Activated CD8-positive, alpha-beta memory T cell treated with anti-CD3 and anti-CD28 coated beads, Interleukin-2, amount 50 U/mL, for 4 hours (primary cell): ENCODE measurements at places on chromosomes 3 and 15.

DNA sequence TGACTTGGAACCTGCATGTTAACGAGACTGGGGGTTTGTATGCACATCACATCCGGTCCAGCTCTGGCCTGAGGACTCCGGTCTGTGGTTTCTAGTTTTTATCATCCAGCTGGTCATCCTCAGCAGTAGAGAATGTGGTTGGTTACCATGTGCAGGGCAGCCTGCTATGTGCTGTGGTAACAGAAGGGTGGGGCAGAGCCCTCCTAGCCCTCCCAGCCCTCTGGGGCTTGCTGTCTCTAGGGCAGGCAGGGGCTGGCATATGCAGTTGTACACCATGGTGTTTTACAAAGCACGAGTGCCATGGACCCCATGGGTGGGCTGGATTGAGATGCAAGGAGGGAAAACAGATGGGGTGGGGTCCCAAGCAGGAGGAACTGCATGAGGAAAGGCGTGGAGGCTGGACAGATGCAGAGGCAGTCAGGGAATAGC is 70.2 kb downstream of the APBA2 start:
- no peak for DNase-seq

DNA sequence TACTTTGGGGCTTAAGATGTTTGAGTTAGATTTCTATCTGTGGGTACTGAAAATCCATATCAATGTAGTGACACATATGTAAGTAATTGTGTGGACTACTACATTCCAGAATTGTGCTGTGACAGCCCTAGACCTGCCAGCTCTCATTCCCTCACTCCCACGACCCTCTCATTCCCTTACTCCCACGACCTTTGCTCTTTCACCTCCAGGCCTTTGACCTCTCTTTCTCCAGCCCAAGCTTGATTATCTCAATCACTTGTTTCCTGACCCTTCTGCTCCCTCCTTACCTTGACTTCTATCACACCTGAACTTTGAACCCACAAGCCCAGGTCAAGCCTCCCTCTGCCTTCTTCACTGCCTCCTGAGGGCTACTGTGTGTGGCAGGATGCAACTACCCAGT is 3.6 kb upstream of the RUVBL1 start:
- no peak for DNase-seq

GRCh38 chr3:155917781-155918180 is 47.3 kb downstream of the GMPS start:
- DNase-seq: no peak

DNA sequence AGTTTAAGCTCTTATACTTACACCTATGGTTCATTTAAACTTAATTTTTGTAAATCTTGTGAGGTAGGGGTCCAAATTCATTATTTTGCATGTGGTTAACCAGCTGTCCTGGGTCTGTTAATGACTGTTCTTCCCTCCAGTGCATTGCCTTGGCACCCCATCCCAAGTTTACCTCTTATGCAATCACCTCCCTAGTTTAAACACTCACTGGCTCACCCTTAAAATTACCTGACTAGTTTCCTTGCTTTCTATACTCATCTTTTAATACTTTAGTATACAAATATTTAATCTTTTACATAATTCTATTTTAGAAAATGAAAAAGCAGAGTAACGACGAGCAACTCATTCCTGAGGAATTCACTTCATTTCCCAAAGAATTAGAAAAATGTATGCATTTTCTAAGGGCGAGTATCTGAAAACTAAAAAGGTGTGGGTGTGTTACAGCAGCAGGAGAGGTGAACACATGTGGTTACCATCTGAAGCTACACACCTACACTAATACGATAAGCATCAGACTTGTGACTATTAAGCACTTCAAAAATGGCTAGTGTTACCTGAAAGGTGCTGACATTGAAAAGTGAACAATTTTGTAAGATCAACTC is 33.7 kb downstream of the TJP1 start:
- no peak for DNase-seq

DNA sequence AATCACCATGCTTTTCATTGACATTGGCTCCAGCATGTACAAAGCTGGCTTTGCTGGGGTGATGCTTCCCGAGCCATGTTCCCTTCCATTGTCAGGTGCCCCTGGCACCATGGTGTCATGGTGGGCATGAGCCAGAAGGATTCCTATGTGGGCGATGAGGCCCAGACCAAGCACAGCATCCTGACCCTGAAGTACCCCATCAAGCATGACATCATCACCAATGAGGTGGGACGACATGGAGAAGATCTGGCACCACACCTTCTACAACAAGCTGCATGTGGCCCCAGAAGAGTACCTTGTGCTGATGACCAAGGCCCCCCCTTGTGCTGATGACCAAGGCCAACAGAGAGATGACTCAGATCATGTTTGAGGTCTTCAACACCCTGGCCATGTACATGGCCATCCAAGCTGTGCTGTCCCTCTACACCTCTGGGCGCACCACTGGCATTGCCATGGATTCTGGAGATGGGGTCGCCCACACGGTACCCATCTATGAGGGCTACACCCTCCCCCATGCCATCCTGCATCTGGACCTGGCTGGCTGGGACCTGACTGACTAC is 17.6 kb upstream of the RBP2 start:
- no peak for DNase-seq

DNA sequence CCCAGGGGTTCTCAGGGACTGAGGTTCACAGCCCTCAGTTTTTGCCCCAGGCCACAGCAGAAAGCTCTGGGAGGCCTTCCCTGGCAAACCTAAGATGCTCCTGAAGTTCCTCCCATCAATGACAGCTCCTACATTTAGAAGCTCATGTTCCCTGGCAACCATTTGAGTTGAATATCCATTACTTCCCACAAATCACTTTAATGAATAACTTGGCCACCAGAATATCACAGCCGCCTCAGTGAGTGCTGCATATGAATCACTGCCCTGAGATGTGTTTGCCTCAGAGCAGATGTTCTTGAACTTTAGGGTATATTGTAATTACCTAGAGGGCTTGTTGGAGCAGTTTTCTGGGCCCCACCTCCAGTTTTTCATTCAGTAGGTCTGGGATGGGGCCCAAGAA is 27.4 kb downstream of the SLCO2A1 start:
- DNase-seq: no peak

DNA sequence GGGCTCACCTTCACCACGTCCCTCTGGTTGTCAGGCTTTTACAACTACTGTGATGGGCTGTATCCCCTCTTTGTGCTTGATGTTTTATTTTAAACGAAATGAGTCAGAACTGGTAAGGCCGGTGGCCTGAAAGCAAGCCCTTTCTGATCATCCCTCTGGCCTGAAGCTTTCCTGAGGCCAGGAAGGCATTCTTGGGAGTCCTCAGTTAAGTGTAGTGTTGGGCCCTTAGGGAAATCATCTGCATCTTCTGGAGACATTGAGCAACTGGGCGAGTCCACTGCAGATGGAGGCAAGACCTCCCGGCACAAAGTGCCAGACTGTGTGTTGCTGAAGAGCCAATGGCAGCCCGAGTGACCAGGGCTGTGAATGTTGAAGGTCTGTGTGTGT is 33.0 kb upstream of the AMOTL2 start:
- DNase-seq: no peak

GRCh38 chr15:38620851-38621594 is 56.4 kb upstream of the RASGRP1 start:
- no peak for DNase-seq

- no peak for DNase-seq
These were observed 164.8 kb upstream of the BHLHE40 start for GRCh38 chr3:4814305-4814903.

- no peak for DNase-seq
These were observed 4.6 kb upstream of the ABCC5 start for GRCh38 chr3:184022323-184022722.

DNA sequence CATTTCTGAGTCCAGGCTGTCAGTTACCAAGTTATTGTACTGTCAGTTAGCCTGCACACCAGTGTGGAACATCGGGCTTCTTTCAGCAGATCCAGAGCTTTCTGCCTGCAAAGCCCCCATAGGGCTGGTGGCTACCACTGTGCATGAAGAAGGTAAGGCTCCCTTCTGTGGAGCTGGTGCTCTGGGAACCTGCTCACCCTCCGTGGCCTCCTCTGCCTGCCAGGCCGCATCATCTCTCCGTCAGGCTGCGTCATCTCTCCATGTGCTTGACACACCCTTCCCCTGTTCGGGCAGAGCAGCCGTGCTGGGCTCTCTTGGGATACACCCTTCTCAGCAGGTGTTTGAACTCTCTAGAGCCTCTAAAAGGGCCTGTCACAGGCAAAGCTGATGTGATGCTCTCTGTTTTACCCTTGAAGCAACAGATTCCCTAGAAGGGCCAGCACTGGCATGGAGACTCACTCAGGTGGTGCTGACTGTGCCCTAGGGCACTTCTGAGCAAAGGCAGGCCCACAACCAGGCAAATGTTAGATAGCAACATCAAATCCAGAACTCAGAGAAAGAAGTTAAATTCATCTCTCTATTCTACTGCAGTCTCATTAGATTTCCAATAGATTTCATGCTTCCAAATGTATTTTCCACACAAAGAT is 261.1 kb downstream of the EPHB1 start:
- DNase-seq: no peak

DNA sequence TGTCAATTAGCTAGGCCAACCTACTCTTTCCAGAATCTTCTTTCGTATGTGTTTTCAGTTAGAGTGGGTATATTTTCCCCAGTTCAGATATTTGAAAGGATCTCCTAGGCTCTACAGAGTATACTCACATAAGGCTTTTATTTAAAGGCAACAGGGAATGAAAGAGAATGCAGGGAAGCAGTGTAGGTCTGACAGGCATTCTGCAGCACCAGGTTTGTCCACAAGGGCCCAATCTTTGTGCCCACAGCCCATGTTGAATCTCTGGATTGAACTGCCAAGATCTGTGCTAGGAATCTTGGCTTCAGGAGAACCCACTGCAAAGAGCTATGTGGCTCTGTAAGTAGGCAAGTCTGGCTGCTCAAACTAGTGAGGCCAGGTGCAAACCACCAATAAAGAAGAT is 24.2 kb upstream of the GALNT15 start:
- no peak for DNase-seq

DNA sequence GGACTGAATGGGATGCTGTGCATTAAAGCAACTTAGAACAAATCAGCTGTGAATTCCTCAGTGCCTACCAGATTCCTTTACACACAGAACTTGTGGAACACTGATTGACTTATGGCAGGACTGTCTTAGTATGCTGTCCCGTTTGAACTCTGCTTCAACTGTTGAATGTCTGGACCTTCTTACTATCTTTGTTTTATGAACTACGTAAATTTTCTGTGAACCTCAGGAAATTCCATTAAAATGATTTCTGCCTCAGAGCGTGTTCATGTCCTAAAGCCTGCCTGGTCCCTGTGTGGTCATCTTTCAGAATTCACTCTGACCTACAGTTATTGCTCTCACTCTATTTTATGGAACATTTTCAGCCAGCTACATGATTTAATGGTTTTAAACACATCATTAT is 29.4 kb upstream of the FBN1 start:
- no peak for DNase-seq

GRCh38 chr15:45064386-45064785 is 41.4 kb downstream of the SORD start:
- DNase-seq: no peak

DNA sequence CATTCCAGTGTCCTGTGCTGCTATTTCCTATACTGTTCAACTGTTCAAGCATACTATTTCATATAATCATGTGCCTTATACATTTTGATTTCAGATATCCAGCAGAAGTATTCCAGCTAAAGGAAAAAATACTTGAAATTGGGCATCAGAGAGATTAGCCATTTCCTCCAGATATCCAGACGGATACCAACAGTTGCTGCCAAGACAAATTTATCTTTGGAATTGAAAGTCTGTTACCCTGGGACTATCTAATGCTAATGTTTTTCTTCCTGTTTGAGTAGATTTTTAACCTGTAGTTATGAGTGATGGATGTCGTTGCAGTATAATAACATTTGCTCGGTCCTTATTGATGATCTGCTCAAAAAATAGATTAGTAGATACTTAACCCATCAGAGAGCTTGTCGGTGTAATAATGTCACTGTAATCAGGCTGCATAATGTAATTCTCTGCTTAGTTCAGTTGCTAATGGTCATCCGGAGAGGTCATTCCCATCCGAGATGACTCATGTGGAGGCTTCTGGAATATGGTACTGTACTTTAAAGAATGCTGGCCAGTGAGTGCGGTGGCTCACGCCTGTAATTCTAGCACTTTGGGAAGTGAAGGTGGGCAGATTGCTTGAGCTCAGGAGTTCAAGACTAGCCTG is 51.5 kb downstream of the TIMP4 start:
- DNase-seq: no peak

DNA sequence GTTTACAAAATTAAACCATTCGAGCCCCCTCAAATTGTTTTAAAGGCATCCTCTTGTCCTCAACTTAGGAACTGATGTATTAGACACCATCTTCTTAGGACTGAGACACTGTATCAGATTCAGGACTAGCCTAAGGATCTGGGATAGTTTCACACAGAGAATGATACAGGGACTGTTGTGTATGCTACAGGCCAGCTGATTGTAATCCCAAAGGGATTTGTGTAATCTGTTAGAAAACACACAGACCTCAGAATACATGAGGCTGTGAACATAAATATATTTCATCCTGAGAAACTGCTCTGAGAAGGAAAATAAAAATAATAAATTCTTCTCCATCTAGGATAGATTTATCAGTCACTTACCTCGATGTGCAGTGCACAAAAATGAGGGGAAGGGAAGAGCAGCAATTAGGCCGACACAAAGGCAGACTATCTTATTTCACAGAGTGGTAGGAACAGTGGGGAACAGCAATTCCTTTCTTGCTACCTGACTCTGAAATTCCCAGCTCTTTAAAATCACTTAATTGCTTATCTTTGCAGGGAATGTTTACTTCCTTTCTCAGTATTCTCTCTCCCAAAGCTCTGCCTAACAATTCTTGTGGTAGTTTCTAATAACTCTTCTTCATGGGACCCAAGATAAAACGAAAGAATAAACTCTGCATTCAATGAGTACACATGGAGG is 322.5 kb downstream of the MAGI1 start:
- no peak for DNase-seq

DNA sequence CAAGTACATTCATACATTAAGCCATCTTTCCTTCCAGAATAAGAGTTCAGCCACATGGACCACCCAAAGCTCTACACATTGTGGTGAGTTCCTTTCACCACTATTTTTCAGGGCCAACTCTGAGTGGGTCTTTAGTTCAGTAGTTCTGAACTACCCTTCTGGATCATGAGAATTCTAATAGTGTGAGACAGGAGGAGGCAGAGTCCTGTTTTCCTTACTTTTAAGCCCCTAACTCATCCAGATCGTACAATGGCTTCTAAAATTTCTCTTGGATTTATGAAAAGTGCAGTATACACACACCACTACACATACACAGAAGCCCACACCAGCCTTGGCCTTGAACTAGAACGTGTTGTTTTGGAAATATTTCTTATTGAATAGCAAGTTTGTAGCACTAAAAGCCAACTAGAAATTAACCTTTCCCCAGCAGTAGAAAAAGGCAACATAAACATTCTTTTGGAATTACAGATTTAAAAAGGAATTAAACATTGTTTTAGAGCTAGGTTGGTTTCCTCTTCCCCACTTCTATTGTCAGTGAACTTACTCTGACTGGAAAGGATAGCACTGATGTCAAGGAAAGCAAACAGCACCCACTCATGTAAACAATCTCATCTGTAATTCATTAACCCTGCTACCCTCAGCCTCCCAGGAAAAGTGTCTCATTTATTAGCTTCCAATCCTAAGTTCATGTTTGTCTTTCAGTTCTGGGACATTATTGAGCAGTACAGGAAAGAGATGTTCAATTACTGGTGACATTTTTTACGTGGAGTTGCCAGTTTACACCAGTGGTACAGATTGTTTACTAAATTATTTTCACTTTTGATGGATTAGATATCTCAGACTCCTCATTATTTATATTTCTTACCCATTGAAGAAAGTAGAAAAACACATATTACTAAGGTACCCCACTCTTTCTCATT is 95.7 kb upstream of the AGTR1 start:
- DNase-seq: no peak

GRCh38 chr3:9008550-9009255 is 45.4 kb upstream of the RAD18 start:
- DNase-seq: no peak
